Cerebellar cortex (tissue), 1 donor: ENCODE measurements at places on chromosomes 16 and 17.

DNA sequence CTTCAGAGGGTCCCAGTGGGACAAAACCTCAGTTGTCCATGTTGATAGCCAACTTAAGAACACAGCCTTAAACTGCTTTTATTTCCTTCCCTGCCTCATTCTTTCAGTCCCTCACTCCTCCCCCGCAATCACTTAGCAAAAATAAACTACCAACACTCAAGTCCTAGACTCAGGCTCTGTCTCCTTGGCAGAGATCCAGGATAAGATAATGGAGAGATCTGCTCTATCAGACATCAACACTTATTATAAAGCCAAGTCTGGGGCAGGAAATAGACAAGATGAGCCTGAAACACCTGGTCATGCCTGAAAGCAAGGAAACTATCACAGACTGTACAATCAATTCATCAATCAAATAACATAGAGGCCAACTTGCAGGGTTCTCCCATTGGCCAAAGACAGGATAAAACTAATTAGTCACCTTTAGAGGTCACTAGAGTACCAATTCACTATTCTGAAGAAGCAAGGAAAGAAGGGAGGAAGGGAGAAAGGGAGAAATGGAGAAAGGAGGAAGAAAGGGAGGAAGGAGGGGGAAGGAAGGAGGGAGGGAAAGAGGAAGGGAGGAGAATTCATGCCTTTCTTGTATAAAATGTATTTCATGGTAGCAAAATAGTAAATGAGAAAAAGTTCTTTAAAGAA is 15.7 kb downstream of the HYDIN start:
- DNase-seq = peak; percentile 9

GRCh38 chr16:68492151-68492542 is 43.8 kb upstream of the SMPD3 start:
- no peak for DNase-seq

- no peak for DNase-seq
Observed at GRCh38 chr16:80033783-80034468, 433.4 kb upstream of the MAF start.

DNA sequence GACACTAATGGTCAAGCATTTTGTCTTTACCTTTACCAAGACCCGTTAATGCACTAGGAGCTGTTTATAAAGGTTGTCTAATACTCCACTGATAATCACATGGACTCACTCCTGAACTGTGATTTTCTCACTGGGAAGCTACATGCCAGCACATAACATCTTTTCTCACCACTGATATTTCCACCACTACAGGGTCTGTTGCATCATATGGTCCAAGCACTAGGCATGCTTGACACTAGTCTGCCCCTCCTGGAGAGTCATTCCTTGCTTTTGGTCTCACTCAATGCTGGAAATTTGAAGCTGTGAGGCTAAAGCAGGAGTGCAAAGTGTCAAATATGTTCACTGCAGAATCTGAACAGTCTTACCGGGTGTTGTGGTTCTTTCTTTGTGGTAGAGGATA is 1576.8 kb downstream of the CDH8 start:
- DNase-seq = no peak

GRCh38 chr17:43846963-43847371 is at the start of gene CD300LG:
Gene CD300LG (plus strand): TSS chr17:43847176. CDS start chr17:43847217, 41 bp downstream.
- DNase-seq = no peak

DNA sequence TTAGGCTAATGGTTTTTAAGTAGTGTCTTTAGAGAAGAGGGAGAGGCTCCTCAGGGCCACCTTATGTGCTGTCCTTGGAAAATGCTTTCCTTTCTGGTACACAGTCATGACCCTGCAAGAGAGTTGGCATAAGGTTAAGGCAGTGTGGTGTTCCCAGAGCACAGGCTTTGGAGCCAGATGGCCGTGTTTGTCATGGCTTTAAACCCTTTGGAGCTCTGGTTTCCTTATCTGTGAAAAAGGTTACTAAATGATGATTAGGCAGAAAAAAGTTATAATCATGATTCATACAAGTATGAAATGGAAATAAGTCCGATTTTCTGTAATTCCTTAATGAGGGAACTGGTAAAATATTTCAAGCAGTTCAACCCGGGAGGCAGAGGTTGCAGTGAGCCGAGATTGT is 13.2 kb downstream of the UTP4 start:
- no peak for DNase-seq

- no peak for DNase-seq
Observed at GRCh38 chr16:49345829-49346228, 27.8 kb upstream of the C16orf78 start.

- no peak for DNase-seq
Observed at GRCh38 chr17:45366049-45366448, 49.2 kb upstream of the MAP3K14 start.

GRCh38 chr16:85847681-85848601 is 48.4 kb downstream of the COX4I1 start:
- no peak for DNase-seq

- DNase-seq = no peak
Observed at GRCh38 chr16:78972986-78973385, 627.6 kb downstream of the MAF start.

DNA sequence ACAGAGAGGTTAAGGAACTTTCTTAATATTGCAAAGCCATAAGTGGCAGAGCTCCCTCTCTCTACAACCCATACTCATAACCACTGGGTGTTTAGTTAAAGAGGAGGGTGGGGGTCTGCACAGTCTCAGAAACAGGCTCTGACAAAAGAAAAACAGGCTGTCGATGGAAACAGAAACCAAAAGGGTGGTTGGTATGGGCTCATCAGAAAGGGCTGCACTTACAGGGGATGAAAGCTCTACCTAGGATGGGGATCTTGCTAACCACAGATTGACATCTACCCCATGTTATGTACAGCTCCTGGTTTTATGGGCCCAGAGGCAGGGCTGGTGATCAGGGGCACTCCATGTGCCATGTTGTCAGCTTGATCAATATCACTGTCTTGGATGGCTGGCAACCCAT is 111.4 kb downstream of the CYLD start:
- no peak for DNase-seq

DNA sequence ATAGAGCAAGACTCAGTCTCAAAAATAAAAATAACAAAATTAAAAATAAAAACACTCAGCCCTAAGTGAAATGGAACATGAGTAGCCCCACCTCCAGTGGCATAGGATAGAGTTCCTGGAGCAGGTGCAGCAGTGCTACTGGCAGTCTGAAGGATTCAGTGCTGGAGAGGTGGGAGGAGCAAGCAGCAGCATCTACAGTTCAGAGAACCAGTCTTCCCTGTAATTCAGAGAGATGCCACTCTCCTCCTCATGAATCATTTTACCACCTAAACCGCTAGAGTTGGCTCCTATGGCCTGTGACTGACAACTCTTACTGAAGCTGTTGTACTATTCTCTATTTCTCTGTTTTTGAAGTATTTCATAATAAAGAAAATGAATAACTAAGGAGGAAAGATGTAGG is 56.0 kb upstream of the SMURF2 start:
- DNase-seq = no peak

DNA sequence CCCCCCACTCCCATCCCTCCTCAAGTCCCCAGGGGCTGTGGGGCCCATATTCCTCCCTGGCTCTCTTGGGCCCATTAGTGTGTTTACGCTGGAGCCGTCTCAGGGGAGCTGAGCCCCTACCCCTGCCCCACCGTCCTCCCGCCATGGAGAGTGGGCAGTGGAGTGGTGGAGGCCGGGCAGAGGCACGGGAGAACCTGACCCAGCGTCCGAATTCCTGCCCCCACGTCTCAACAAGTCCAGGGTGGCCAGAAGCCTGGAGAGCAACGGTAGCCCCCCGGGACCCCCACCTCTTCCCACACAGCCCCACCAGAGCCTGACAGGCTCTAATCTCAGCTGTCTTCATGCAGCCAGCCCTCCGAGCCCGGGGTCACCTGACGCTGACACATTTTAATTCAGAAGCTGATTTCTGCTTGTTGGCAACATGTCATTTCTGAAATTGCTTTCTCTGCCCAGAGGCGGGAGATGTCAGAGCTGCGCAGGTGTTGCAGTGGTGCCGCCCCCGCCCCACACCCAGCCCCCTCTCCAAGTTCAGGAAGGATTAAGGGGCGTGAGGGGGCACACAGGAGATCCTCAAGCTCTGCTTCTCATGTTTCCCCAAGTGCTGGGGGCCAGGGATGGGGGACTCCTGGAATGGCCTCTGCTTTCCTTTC is 32.6 kb downstream of the WNT9B start:
- DNase-seq = no peak

- DNase-seq = no peak
Observed at GRCh38 chr16:51986301-51986700, 560.6 kb downstream of the TOX3 start.

DNA sequence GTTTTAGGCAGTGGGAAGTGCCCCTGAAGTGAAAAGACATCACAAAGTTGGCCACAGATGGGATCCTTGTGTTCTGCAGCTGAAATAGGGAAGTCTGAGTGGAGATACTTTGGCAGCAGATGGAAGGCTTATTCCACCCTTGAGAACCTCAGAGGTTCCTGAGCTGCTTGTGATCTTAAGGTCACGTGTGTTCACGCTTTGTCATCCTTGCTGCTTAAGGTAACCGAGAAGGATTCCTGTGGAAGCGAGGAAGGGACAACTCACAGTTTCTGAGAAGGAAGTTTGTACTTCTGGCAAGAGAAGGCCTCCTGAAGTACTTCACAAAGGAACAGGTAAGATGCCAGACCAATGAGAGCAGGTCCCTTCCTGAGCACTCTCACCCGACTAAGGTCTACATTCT is 12.2 kb downstream of the ADAP2 start:
- DNase-seq = no peak

- DNase-seq = peak; percentile 67
Observed at GRCh38 chr16:3173892-3174617, 13.9 kb upstream of the OR1F1 start.

DNA sequence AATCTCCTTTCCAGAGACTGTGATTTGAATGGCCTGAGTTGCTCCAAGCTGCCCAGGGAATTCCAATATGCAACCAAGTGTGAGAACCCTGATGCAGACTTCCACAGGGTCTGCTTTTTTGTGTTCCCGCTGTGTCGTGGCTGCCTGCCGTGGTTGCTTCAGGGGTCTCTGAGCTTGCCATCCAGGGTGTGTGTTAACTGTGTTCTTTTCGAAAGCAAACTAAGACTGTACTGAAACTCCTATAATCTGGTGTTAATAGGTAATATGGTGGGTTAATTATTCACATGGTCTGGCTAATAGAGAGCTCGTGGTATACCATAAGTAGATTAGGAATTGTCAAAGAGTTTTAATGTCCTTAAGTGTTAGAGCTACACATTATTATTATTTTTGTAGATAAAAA is 20.7 kb downstream of the UBN1 start:
- DNase-seq = no peak

DNA sequence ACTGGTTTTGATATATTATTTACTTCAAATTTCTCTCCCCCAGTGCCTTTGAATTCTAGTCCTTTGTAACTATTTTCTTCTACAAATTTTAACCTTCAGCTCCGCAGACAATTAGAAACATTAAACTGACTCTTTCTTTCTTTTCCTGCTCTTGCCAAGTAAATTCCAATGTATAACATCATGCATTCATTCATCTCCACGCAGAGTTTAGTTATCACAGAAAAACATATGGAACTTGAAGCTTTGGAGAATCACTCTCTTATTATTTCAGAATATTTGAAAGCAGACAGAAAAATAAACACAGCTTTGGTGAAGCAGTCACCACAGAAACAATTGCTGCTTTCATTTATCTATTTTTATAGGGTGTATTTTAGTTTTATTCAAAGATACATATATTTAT is 778.7 kb upstream of the CDH8 start:
- no peak for DNase-seq

DNA sequence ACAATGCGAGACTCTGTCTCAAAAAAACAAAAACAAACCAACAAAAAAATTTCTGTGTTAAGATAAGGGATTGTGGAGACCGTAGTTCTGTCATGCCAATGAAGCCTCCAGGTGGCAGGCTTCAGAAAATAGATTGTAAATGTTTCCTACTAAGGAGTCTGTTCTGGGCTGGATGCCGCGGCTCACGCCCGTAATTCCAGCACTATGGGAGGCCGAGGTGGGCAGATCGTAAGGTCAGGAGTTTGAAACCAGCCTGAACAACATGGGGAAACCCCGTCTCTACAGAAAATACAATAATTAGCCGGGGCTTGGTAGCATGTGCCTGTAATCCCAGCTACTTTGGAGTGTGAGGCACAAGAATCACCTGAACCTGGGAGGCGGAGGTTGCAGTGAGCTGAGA is 4.4 kb upstream of the SNX29 start:
- DNase-seq = no peak
